ENCODE measurements at places on chromosomes 5 and 9. TPM values are rescaled to one million over a fixed set of nuclear protein-coding genes. Genes with fewer than 3 reads are reported as not detected.

SH3PXD2B gene
- total RNA-seq = 16.5 TPM

IFNA21 gene
- not detected for total RNA-seq

TEX48 gene
- not detected for total RNA-seq

SAXO1 gene
- not detected for total RNA-seq

ANXA1 gene
- 1,202 TPM for total RNA-seq

PDE4D gene
- 50.9 TPM for total RNA-seq

FAXDC2 gene
- total RNA-seq = 0.25 TPM

CFAP90 gene
- total RNA-seq = 0.59 TPM

ECSCR gene
- not detected for total RNA-seq

PPP3R2 gene
- total RNA-seq = not detected

PAPPA gene
- total RNA-seq = 24.8 TPM

CRHBP gene
- 0.25 TPM for total RNA-seq
